ENCODE measurements at places on chromosomes 7 and 10.

DNA sequence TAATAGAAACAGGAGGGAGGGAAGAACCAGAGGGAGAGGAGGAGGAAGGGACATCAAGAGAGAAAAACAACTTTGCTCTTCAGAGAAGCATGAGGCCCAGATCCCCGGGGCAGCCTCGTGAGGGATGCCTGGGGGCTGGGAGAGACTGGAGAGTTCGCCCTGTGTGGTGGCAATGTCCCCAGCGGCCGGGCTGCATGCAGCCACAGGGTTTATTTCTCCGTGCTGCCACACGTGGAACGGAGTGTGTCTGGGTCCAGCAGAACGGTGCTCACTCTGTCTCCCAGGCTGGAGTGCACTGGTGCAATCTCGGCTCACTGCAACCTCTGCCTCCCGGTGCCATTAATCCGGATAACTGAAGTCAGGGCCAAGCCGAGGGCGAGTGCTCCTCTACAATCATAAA, 257.7 kb downstream of the ACTR3B start:
- DNase-seq: no peak

DNA sequence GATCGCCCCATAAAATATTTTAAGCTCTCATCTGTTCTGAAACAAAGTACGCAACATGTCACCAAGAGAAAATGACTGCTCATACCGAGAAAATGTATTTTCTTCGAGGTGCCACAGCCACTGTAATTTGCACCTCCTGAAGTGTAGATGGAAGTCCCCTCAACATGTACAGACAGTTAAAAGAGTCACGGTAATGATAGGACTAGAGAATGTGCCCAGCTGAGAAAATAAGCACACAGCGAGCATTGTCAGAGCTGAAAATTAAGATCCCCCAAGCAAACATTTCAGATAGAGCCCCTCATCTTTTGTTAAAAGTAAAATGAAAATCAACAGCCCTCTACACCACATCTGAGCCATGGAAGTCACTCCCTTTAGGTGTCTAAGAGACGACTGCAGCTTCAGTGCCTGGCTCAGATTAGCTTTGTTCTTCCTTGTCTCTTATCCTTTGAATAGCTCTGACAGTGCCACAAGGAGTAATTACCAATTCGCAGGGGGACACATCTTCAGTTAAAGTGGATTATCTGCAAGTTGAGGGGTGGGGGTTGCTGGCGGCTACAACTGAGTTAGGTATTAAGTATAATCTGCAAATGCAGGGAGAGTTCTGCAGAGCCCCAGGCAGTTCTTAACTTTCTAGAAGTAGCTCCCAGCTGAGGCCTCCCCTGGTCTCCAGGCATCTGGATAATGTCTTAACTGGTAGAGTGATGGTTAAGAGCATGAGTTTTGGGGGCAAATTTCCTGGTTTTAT, 222.7 kb upstream of the C7orf33 start:
- no peak for DNase-seq

DNA sequence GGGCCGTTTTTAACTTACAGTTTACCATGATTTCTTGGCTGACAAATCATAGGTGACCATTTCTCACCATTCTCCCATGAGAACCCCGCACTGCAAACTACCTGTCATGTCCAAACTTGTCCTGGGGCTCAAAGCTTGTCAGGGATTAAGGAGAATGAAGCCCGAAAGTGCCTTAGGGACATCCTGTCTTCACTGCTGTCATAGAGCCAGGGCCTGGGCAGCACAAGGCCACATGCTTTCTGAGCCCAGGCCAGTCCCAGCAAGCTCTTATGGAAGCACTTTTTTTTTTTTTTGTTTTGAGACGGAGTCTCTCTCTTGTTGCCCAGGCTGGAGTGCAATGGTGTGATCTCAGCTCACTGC, 33.9 kb downstream of the CCM2 start:
- no peak for DNase-seq

DNA sequence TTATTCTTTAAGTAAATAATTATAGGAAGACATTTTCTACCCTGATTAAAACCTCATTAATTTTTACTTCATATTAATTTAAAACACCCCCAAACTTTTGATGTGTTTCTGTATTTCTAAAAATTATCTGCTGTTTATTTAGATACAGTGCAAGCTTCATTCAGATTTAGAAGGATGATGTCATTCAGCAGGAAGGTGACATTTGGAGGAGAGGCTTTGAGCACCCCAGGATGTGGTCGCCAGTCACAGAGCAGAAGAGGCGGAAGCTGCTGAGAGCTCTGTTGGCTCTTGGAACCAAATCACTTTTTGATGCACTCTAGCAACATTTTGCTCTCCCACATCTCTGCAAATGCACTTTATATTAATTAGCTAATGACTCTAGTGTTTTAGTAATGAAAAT, 233.9 kb upstream of the CACNA2D1 start:
- no peak for DNase-seq

- DNase-seq: no peak
Observed at GRCh38 chr7:39259391-39260003, 281.8 kb downstream of the POU6F2 start.

All from NCI-H1694 (cell line).